ENCODE measurements at places on chromosomes 2 and 18.
A peak's percentile ranks its signal among the peaks of the same experiment; 100 is the strongest.

- DNase-seq, result no peak
Measured at GRCh38 chr2:9641641-9642040, 10.8 kb upstream of the YWHAQ start.

DNA sequence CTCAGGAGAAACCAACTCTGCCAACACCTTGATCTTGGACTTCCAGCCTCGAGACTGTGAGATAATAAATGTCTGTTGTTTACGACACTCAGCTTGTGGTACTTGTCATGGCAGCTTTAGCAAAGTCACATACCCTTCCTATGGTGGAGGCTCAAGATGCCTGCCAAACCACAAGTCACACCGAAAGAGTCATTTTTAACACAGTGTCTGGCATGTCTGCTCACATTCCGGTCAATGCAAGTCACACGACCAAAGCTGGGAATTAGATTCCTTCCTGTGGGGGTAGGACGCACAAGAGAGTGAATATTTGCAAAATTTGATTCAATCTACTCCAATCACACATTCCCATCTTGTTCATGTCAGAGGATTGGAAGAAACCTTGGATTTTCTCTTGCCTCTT is 24.6 kb downstream of the KCNE4 start:
- no peak for DNase-seq

- no peak for DNase-seq
Measured at GRCh38 chr2:189561371-189562038, 19.1 kb downstream of the SLC40A1 start.

- peak; percentile 66 for DNase-seq
Measured at GRCh38 chr2:1750933-1751766, 6.8 kb upstream of the PXDN start.

DNA sequence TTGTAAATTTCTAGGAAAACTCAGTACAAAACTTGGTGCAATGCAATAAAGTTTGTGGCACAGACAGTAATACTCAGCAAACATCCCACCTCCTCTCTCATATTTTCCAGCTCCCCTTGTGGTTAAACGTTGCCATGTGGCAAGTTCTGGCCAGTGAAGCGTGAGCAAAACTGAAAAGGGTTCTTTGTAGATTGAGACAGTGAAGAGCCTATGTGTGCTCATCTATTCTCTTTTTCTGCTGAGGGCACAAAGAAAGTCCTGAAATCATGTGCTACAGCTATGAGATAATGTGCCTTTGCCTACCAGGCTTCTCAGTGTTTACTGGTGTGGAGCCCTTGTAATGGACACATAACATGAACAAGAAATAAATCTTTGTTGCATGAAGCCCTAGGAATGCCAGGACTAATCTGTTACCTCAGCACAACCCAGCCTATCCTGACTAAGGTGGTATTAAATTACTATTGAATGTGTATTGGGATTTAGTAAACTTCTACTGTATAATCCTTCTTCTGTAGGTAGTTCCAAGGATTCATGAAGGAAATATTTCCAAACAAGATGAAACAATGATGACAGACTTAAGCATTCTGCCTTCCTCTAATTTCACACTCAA is 13.0 kb upstream of the TYMS start:
- no peak for DNase-seq

GRCh38 chr2:174492963-174493431 is 6.2 kb upstream of the GPR155 start:
- no peak for DNase-seq

DNA sequence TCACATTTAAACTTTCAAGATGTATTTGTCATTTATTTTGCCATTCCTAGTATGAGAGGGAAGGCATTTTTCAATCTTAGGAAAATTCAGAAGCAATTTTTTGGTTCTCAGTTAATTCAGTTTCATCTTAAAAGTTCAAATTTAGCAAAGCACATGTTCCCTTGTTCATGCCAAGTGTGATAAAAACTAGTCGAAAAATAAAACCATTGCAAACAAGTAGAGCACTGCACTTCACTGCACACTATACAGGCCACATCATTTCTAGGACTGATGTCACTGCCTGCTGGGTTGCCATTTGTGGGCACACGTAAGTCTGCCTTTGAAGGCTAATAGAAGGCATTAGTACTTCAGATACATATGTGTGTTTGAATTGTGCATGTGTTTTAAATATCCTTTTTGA is 14.3 kb downstream of the TBR1 start:
- no peak for DNase-seq

DNA sequence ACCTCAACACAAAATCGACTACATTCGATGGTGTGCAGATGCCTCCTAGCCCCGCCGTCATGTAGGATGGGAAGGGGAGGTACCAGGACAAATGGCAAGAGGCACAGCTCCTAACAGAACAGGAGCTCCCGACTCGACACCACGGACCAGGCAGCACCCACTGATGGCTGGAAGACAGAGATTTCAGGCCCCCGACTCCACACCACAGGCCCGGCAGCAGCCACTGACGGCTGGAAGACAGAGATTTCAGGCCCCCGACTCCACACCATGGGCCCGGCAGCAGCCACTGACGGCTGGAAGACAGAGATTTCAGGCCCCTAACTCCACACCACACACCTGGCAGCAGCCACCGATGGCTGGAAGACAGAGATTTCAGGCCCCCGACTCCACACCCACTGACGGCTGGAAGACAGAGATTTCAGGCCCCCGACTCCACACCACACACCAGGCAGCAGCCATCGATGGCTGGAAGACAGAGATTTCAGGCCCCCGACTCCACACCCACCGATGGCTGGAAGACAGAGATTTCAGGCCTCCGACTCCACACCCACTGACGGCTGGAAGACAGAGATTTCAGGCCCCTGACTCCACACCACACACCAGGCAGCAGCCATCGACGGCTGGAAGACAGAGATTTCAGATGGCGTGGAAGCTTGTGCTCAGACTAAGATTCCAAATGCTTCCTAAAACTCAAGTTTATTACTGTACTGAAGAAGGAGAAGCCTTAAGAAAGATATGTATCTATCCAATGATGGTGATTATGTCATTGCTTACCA is 135.5 kb downstream of the EIPR1 start:
- no peak for DNase-seq

DNA sequence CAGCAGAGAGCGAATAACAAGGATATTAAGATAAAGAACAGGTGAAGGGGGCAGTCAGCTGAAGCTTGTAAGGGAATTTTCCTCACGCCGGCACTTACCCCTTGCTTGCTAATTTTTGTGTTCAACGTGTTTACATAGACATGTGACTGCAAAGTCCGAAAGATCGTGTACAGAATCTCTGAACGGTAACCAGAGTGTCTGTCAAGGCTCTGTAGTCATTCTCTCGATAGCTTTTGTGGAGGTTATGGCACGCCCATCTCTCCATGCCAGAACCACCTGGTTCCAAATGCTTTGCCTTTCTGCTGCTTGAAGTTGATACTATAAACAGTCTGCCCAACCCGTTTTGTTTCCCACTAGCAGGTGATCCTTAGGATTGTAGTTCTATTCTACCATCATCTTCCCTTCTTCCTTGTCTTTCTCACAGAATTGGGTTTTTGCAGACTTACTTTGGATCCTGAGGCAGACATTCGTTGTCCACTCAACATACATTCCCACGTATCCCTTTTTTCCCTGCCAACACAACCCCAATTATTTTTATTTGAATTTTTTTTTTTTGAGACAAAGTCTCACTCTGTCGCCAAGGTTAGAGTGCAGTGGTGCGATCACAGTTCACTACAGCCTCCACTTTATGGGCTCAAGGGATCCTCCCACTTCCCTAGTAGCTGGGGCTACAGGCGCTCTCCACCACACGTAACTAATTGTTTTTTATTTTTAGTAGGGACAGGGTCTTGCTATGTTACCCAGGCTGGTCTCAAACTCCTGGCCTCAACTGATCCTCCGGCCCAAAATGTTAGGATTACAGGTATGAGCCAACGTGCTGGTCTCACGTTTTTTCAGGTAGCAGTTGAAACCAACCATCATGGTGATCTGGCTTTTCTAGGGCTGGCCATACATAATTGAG is 1.3 kb upstream of the USP34 start:
- peak; percentile 57 for DNase-seq

- DNase-seq, result no peak
Measured at GRCh38 chr2:127051116-127052056, 55.6 kb downstream of the BIN1 start.
